ENCODE measurements at places on chromosomes 3 and 15.

GRCh38 chr15:70835415-70835814, 18.5 kb downstream of the LARP6 start:
- no peak for DNase-seq

GRCh38 chr3:72768006-72768441, 80.2 kb downstream of the SHQ1 start:
- DNase-seq: no peak

GRCh38 chr15:92687746-92688145, 32.2 kb upstream of the FAM174B start:
- DNase-seq: no peak

GRCh38 chr15:50774450-50774849, 8.9 kb upstream of the SPPL2A start:
- DNase-seq: no peak

DNA sequence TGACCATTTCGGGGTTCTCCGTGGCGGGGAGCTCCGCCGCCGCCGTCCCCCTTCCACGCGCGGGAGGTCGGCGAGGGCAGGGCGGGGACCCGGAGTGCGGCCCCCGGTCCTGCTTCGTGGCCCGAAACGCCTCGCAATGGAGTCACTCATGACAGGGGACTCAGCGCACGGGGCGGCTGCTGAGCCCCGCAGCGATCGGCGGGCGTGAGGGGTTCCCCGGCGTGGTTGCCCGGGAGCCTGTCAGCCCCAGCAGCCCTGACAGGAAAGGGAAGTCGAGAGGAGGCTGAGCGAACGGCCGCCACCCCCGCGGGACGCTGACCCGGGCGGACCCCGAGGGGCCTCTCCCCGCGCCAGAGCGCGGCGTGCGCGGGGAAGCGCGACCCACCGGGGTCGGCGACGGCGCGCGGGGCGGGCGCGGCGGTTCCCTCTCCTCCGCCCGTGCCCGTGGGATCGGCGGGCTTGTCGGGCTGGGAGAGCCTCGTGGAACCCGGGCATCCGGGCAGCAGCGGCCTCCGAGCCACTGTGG, 564 bp upstream of the PIGZ start:
- no peak for DNase-seq

DNA sequence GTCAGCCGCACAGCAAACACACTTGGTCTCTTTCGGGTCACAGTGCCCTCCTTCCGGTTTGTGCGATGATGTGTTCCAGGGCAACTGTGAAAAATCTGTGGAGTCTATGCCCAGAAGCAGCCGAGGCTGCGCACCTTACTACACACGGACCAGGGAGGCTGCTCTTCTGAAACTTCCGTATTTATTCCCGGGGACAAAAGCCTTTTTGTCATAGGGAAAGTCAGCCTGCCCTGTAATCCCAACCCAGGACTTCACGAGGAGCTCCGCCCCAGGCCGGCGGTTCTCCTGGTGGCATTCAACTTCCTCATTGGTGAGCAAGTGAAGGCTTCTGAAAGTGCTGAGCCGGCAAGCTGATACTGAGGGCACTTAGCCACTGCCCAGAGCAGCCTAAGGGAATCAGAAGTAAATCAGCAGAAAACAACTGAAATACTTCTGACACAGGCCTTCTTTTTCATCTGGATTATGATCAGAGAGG, 126.5 kb downstream of the FMN1 start:
- no peak for DNase-seq
